ENCODE measurements at places on chromosomes 2 and 18.

DNA sequence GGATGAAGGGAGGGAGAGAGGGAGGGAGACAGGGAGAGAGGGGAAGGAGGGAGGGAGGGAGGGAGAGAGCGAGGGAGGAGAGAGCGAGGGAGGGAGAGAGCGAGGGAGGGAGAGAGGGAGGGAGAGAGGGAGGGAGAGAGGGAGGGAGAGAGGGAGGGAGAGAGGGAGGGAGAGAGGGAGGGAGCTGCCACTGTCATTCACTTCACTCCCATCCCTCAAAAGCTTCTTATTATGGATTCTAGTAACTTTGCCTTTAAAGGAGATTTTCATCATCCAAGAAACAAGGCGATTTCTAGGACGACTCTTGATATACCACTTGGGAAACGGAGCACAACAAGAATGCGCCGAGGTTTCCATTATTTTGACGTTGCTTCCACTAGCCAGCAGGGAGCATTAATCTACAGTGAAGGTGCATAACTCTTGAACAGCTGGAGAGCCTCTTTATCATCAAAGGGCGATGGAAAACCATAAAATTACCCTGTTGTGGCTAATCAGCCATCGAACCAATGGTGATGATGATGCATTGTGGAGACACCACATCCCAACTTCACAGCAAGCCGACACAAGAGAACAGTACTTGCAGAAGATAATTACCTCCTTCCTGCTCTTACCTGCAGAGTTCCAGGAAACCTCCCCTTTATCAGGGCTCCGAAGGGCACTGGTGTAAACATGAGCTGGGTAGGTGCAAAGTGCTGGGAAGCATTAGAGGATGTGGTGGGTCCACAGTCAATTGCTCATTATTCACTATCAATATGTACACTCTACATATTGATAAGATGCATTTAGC, 130.5 kb downstream of the EIPR1 start:
- DNase-seq, result no peak

DNA sequence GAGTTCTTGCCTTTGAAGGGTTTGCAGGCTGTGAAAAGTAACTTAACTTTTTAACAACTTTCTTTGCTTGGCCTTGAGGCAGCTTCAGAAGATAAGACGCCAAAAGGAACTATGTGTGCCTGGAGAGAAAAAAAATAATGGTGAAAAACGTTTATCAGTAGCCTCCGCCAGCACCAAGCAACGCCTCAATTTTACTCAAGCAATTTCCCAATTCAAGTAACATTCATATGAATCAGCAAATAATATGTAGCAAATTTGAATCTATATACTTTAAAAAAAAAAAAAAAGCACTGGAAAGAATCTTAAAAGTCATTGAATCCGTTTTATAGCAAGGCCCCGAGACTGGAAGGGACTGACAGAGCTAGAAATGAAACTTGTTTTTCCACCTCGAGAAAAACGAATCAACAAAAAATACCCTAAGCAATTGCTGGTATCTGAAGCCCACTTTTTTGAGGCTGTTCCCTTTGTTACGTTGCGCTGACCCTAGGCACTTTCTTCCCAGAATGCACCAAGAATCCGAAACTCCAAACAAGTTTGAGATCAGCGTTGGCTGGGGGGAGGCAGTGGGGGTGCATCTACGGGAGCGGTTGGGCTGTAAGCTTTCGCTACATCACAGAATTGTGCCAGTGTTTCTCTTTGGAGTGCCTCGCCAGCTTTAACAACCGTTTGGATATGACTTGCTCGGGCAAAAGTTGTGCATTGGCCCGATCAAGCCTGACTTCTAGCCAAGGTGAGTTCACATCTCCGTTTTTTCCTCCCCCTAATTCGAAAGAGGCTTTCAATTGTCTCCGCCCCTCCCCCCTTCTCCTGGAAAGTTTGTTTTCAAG, 2.7 kb upstream of the TGIF1 start:
- no peak for DNase-seq

DNA sequence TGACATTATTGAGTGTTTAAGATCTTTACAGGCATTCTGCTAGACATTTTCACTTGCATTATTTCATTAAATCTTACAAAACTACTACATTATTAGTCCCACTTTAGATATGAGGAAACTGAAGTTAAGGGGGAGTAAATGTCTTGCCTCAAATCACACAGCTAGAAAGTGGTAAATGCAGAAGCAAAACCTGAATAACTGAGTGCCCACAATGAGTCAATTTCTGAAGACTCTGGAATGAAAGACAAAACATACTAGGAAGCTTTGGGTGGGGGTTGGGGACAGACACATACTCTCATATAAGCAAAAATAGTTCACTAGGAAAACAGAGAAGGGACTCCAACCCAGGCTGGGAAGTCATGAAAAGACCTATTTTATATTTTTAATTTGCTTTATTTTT, 214.4 kb upstream of the LRATD1 start:
- DNase-seq, result no peak

DNA sequence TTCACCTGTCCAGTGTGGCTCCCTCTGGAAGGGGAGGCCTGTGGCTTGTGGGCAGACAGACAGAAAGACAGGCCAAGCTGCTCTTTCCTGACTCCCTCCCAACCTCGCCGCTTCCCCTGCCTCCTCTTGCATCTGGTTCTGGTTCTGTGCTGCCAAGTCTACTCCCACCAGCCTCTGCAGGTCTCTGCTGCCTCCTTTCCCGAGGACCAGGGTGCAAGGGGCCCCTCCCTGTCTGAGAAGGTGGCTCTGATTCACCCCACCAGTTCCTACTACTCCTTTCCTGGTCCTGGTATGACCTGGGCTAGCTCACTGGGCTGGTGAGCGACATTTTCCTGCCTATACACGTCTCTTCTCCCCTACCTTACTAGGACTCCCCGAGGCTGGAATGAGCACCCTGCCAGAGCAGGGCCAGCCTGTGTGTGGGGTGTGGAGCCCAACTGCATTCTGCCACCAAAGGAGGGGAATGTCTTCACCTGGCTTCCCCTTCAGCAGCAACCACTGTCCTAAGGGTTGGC, 238.5 kb downstream of the CELF4 start:
- DNase-seq, result no peak

GRCh38 chr18:22098563-22098989, 70.8 kb upstream of the GATA6 start:
- DNase-seq, result no peak

All from GM04503 (cell line).